Stimulated activated CD4-positive, alpha-beta T cell treated with anti-CD3 and anti-CD28 coated beads, Interleukin-2, amount 100 ng/mL, for 24 hours (primary cell): ENCODE measurements at places on chromosomes 3 and 15.

GRCh38 chr15:77624868-77625267 lies 7.8 kb downstream of the LINGO1 start:
- DNase-seq, result no peak

GRCh38 chr3:79602385-79602784 lies 165.4 kb downstream of the ROBO1 start:
- DNase-seq, result no peak

- no peak for DNase-seq
Measured at GRCh38 chr3:135792174-135792573, 173.4 kb upstream of the PPP2R3A start.

DNA sequence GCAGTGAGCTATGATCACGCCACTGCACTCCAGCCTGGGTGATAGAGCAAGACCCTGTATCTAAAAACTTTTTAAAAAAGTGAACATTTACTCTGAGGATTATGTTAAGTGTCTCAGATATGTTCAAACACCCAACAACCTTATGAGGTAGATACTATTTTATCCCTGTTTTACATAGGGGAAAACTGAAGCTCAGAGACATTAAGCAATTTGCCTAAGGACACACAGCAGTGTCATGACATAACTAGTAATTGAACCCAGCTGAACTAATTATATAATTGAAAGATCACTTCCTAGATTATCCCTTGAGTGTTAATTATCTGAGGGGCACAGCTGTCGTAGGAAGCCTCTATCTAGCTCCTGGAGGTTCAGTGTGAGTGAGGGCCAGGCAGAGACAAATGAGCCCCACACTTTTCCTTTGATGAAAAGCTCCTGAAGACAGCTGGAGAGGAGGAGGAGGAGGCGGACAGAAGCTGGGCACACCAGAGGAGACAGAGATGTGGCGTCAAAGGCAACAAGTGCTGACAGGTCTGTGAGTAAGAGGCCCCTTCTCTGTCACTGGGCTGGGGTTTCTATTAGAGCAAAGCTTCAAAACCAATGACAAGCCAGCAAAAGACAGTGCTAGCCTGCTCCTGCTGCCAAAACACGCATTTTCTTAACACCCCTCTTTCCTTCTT lies 20.5 kb downstream of the TRH start:
- no peak for DNase-seq

GRCh38 chr3:119575507-119575906 lies 3.8 kb upstream of the ADPRH start:
- no peak for DNase-seq

DNA sequence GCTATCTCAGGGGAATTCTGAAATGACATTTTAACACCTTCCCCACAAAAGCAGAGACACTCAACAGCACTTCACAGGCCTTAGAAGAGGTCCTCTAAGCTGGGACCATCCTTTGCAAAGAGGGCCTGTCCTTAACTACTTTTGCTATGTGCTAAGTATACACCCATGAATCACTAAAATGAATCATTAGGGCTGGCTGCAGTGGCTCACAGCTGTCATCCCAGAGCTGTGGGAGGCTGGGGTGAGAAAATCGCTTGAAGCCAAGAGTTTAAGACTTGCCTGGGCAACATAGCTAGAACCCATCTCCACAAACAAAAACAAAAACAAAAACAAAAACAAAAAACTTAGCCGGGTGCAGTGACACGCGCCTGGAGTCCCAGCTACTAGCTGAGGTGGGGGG lies 53.9 kb upstream of the MELTF start:
- DNase-seq, result peak; percentile 12

DNA sequence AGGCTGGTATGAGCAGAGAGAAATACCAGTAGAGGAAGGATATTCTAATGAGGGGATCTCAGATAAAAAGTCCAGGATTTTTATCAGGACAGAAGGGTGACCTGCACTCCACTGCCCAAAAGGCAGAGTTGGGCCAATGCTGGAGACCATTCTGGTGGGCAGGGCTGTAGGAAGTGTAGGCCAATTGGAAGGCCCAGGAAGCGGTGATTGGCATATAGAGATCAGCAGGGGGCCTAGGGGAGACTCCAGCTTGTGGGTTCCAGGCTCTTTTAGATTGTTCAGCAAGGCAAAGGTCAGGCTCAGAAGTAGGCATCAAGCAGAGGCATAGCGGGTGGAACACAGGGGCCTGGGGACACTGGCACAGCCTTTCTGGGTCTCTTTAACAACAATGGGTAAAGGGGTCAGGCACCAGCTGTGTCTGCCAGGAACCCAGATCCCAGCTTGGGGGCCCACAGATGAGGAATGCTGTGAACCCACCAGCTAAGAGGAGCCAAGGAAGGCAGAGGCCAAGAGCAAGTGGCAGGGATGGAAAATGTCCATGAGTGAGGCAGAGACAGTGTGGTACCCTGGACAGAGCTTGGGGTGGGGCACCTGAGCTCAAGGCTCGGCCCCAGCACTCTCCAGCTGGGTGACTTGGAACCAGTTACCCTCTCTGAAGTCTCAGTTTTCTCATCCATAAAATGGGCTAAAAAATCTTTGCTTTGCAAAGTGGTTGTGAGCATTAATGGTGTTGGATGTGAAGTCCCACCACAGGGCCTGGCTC lies 27.0 kb upstream of the RASGRF1 start:
- DNase-seq, result no peak

DNA sequence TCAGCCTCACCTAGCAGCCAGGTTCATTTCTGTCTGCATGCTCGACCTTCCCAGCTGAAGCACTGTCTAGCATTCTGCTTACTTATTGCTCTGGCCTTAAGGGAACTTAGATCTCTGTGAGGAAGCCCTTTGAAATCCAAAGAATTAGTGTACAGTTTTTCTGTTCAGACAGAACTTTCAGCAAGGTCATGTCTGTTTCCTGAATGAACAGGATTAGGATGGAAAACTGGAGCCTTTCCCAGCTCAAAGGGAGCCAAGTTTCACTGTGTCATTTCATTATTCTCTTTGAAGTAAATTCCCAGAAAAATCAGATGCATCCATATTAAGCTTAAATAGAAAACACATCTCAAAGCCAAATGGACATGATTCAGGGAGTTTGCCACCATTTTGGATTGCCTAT lies 457.3 kb upstream of the KCNMB2 start:
- DNase-seq, result no peak

- DNase-seq, result no peak
Measured at GRCh38 chr3:179091113-179091512, 19.5 kb upstream of the ZMAT3 start.

- no peak for DNase-seq
Measured at GRCh38 chr15:32908135-32908801, 190.5 kb downstream of the GREM1 start.

- no peak for DNase-seq
Measured at GRCh38 chr15:86392296-86392695, 312.6 kb downstream of the AGBL1 start.

- no peak for DNase-seq
Measured at GRCh38 chr3:51970606-51971300, 3.1 kb downstream of the ABHD14B start.

- DNase-seq, result no peak
Measured at GRCh38 chr3:157134620-157135191, 25.2 kb downstream of the CCNL1 start.

DNA sequence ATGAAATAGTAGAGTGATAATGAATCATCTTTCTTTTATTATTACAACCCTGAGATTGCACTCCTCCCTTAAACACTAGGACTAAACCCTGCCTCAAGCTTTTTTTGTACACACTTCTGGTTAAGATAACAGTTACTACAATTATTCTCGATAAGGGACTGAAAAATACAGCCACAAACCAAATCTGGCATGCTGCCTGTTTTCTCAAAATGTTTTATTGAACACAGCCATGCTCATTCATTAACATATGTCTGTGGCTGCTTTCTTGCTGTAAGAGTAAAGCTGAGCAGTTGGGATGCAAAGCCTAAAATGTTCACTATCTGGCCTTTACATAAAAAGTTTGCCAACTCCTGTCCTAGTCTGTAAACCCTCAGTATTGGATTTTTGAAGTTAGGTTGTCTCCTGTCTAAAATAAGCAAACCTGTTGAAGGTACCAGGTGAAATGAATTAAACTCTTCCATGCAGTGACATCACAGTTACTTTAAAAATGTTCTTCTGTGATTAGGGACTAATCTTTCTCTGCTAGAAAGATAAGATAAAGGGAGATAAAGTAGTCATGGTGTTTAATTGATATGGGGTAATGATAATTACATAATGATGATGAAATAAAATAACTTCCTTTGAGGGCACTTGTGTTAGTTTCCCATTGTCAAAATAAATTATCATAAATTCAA lies 218.2 kb downstream of the STXBP5L start:
- DNase-seq, result no peak

DNA sequence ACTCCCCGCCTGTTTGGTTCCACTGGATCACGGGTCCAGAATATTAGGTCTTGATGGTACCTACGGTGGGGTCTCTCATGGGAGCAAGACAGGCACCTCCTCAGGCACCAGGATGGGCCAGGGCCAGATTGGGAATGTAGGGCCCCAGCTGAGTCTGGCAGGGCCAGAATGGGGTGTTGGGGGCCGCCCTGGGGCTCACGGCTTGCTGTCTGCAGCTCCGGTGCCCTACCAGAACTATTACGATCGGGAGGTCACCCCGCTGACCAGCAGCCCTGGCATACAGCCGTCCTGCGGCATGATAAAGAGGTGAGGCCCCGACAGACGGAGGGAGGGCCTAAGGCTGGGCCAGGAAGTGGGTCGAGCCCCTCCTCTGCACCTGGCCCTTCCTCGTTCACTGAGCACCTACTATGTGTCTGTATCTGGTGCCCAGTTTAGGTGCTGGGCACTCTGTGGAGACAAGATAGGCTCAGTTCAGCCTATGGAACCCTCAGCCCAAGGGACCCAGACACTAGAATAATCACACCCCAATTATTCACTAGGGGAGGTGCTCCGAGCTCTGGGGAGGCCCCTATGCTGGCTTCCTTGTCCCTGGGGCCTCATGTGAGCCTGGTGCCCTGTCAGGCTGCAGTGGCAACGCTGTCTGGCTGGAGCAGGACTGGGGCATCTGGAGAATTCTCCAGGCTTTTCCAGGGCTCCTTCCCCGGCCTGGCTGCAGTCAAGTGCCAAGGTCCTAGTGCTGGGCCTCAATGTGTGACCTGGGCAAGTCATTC lies 37.9 kb downstream of the PSTPIP1 start:
- peak; percentile 15 for DNase-seq

GRCh38 chr3:34260271-34261000 lies 462.0 kb downstream of the PDCD6IP start:
- DNase-seq, result no peak

- DNase-seq, result no peak
Measured at GRCh38 chr15:27587810-27588209, 511.3 kb downstream of the OCA2 start.

DNA sequence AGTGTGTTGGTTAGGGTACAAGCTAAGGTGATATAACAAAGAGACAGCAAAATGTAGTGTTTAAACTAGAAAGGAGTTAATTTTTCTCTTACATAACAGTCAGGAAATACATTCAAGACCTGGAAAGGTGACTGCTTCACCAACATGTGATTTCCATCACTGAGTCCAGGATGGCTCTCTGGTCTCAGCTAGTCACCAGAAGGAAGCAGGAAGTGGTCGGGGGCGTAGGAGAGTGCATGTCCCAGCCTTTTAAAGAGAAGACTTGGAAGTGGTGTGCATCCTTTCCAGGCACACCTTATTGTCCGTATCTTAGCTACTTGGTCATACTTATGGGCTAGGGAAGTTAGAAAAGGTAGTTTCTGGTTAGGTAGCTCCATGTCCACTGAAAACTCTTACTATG lies 11.1 kb upstream of the UBE2Q2 start:
- DNase-seq, result no peak

GRCh38 chr15:23372284-23372683 lies 17.7 kb downstream of the GOLGA8S start:
- no peak for DNase-seq

DNA sequence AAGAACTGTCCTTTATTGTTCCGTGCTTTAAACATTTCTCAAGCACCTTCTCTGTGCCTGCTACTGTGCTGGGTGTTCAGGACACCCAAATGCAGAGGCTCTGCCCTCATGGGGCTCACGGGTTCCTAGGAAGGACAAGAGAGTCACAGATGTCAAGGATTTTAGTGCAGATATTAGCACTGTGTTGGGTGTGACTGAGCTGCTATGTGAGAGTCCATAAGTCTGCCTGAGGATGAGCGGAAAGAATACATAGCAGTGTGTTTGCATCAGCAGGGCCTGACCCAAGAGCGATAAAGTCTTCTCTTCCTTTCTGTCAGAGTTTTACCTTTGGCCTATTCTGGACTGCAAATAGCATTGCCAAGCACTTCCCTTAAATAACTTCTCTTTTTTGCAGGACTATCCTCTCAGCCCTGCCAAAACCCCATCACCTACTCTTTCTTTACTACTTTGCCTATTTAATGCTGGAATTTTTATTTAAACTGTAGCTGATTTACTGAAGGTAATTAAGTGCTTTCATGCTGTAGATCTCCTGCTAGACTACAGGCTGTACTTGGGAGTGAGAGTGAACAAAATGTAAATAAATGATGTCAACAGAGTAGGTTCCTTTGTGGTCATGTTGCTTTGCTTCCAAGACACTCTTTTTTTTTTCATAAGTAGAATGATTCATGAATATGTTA lies 459.4 kb upstream of the TPRG1 start:
- DNase-seq, result no peak

- DNase-seq, result no peak
Measured at GRCh38 chr3:36558961-36559360, 178.7 kb downstream of the STAC start.

DNA sequence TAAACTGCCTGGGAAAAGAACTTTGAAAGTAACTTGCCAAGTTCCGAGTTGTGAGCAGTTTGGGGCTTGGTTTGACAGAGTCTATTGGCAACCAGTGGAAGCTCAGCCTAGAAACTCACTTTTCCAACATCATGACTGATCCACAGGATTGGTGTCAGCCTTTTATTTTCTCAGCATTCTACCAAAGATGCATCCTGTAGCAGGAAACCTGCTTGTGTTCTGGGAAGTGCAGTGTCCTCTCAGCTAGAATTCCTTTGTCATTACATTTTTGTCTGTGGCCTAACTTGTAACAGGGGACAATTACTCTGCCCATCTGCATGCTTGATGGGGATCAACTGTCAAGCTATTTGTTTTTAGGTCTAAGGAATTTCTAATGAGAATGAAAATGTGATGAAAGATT lies 116.7 kb upstream of the LMOD3 start:
- DNase-seq, result no peak

GRCh38 chr15:95192923-95193322 lies 961.6 kb downstream of the MCTP2 start:
- DNase-seq, result no peak

DNA sequence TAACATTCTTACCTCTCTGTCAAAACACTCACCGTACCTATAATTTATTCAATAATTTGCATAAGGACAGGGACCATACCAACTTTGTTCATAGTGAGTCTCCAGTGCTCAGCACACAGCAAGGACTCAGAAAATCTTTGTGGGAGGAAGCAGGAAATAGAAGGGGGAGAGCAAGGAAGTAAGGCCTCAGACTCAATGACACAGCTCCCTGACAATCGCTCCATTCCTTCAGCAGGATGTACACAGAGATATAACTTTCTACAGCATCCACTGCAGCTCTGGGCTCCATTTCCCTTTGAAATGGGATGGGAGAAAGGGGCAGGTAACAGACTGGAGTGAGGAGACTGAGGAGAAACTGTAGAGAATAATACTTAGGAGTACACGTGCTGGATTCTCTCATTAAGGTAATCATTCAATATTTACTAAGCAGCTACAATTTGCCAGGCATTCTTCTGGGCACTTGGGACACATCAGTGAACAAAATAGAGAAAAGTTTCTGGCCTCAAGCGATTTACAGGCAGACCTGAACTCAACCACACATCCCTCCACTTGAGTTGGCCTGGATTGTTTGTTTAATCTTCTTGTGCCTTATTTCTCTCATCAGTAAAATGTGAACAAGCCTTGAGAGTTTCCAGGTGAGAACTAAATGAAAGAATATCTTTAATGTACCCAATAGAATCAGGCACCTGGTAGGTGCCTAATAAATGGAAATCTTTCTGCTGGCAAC lies 330.3 kb upstream of the THBS1 start:
- no peak for DNase-seq

GRCh38 chr3:188299068-188299467 lies 145.1 kb downstream of the LPP start:
- peak; percentile 45 for DNase-seq
